ENCODE measurements at places on chromosomes 5 and 9.
A peak's percentile ranks its signal among the peaks of the same experiment; 100 is the strongest.

- DNase-seq: no peak
Measured at GRCh38 chr9:21688108-21689102, 114.0 kb upstream of the MTAP start.

GRCh38 chr5:166906991-166907713 is 1384.3 kb upstream of the WWC1 start:
- no peak for DNase-seq

DNA sequence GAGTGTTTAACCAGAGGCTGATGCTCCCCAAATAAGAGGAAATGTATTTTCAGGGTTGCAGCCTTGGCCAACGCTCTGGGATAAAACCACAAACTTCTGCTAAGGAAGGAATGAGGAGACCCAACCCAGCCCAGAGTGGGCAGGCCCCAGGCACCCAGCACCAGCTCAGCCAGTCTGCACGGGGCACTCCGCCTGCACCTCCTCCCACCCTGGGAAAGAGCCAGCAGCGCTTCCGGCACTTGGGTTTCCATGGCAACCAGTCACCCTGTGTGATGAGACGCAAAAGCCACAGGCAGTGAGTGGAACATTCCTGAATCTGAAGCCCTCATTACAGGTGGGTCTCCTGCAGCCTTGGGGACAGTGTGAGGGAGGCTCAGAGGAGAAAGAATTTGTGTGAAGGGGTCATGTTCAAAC is 85.2 kb upstream of the ZBTB43 start:
- DNase-seq: peak; percentile 81

GRCh38 chr5:138666226-138666742 is 86.9 kb upstream of the CTNNA1 start:
- no peak for DNase-seq

GRCh38 chr5:39532511-39532910 is 107.7 kb upstream of the DAB2 start:
- no peak for DNase-seq

- DNase-seq: no peak
Measured at GRCh38 chr5:1104327-1105006, 7.4 kb downstream of the SLC12A7 start.

DNA sequence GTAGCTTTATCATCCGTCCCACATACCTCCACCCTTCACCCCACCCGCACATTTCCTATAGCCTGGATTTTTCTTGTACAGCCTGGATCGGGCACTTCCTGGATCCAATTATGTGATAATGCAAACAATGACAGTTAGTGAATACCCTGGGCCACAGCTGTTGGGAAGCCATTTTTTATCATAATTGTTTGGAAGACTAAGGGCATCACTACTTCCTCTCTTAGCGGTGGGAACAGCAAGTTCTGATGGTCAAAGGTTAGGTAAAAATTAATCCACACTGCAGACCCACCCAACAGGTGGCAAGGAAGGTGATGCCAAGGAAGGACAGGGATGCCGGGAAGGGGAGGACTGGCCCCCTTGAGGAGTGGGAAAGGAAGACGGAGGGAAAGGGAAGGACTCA is 183.7 kb downstream of the SAXO1 start:
- no peak for DNase-seq

GRCh38 chr5:127574852-127575679 is 57.6 kb downstream of the PRRC1 start:
- DNase-seq: no peak

DNA sequence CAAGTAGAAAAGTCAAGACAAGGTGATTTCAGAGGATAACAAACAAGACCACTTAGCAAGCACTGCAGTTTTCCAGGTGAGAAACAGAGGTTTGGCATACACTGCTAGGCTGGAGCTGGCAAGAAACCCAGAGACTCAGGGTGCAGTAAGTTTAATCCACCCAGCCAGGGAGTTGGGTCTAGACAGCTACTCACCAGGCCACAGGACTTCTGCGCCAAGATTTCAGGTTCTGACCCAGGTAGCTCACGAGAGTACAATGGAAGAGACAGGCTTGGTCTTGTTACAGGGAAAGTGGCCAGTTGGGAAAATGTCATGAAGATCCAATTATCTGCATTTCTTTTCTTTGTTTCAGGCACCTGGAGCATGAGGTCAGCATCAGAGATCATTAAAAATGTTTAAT is 9.8 kb downstream of the SMIM23 start:
- DNase-seq: no peak

GRCh38 chr5:103562453-103563157 is at the start of gene NUDT12:
NUDT12 (minus strand) TSS chr5:103562789; CDS start chr5:103560248, 2,541 bp downstream.
- DNase-seq: peak; percentile 82

DNA sequence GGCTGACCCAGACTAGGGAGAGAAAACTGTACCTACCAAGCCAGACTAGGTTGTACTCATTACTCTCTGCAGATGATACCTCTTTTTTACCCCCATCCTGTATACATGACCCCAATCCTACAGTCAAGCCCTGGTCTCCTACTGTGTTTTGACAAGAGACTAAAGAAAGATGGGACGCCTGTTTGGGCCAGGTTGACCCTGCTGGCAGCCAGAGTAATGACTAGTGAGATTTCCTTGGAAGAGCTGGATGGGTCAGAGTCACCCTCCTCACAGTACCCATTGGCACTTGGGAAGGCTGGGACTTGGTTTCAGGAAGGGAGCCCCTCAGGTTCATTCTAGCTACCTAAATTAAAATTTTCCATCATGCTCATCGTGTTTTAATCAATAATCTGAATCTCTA is 89.7 kb upstream of the NR4A3 start:
- no peak for DNase-seq
